ENCODE measurements at places on chromosomes 13 and 19.

- no peak for DNase-seq
Observed at GRCh38 chr19:38145623-38146022, 78.4 kb downstream of the DPF1 start.

- no peak for DNase-seq
Observed at GRCh38 chr13:51795419-51795818, 8.5 kb downstream of the DHRS12 start.

DNA sequence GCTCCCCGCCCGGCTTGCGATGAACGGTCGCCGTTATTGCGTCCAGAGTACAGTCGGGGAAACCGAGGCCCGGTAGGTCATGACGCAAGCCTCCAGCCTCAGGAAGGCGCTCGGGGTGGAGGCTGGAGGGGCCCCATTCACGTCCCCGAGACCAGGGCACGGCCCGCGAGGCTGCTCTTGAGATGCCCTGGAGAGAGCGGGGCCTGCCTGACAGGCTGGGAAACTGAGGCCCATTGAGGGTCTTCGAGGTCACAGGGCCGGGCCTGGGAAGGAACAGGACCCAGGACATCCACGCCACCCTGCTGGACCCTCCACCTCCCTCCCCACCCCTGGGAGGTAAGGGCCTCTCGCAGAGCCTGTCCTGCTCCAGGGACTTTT lies 367 bp downstream of the NDUFS7 start:
- DNase-seq: no peak

DNA sequence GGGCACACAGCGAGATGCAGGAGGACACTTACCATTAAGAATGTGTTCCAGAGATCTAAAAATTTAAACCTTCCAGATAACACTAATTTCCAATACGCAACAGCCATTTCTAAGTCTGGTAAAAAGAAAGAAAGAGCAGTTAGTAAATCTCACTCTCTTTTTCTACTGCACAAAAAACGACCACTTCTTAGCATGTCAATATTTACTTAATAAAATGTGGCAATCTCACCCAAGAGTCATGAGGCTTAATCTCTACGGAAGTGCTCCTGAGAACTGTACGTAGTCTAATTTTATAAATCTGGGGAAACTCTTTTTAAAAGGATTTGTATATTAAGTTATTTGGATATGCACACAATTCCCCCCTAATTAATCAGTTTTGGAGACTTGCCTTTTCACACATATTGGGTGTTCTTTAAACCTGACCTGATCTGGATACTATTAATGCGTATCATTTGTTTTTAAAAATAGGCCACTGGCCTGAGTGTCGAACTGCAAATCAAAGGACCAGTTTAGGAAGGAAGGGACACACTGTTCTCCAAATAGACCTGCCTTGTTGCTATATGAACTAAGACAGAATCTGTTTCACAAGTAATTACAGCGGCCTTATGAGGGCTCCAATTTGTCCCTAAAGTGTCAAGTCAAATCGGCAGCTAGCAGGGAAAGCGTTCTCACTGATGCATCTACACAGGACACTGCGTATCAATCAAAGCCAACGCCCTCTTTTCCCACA lies 7.9 kb upstream of the ADPRHL1 start:
- DNase-seq: no peak

GRCh38 chr19:18856385-18857126 lies 24.8 kb downstream of the UPF1 start:
- no peak for DNase-seq
